Gastrocnemius medialis (tissue), 4 donors: ENCODE measurements at places on chromosomes 7 and 10. TPM values are rescaled to one million over a fixed set of nuclear protein-coding genes. Genes with fewer than 3 reads are reported as not detected.

SFTPA2 gene
- not detected for total RNA-seq

PDZD7 gene
- not detected for total RNA-seq

DNA sequence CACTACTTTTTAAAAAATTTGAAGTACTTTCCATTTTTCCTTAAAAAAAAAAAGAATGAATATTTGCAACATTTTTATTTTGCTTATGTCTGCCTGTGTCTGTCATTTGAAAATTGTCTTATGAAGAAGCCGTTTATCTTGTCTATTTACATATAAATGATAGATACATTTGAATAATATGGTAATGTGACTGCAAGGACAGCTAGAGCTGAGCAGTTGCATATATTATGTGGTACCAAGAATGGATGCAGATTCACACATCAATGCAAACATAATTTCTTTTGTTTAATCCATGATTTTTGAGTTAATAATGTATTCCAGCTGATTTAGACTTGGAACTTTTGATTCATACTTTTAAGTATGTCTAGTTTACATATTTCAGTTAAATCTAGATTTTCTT lies 268.0 kb downstream of the CDK14 start:
- no peak for DNase-seq
- H3K27me3 ChIP-seq: no peaks in the 10 kb centered on the region
- no peak overlapping the region for H3K4me3 ChIP-seq
- H3K4me1 ChIP-seq: no peaks in the 10 kb centered on the region
- no peak overlapping the region for H3K27ac ChIP-seq
- H3K36me3 ChIP-seq: no peaks in the 10 kb centered on the region

DNA sequence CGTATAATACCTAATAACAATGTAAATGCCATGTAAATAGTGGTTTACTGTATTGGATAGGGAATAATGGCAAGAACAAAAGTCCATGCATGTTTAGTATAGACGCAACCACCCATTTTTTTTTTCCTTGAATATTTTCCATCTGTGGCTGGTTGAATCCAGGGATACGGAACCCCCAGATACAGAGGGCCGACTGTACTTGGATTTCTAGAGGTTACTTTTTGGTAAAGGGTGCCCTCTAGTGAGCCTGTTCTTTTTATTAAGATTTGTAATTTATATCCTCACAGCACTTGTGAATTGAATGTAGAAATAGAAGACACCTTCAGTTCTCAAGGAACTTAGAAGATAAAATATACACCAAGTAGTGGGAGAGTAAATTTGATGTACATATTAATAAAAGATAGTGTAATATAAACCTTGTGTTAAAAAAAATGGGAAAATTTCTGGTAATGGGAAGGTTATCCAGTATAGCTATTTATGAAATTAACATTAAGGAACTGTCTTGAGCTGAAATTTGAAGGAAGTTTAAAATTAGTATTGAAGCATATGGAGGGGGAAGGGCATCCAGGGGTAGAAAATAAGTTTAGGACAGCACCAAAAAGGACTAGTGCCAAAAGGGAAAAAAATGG lies 32.0 kb downstream of the EXOC6 start:
- H3K4me1 ChIP-seq: peaks cover 12% of the 10 kb centered on the region
- no peak overlapping the region for H3K4me3 ChIP-seq
- H3K27me3 ChIP-seq: no peaks in the 10 kb centered on the region
- no peaks in the 10 kb centered on the region for H3K36me3 ChIP-seq
- H3K27ac ChIP-seq: peak overlapping the region; percentile 28

- H3K4me1 ChIP-seq: no peaks in the 10 kb centered on the region
- H3K36me3 ChIP-seq: no peaks in the 10 kb centered on the region
- no peak overlapping the region for H3K4me3 ChIP-seq
- H3K27me3 ChIP-seq: no peaks in the 10 kb centered on the region
- H3K27ac ChIP-seq: no peak overlapping the region
- DNase-seq: no peak
Observed at GRCh38 chr10:116385994-116386809, 41.4 kb upstream of the PNLIPRP3 start.

- DNase-seq: no peak
- no peak overlapping the region for H3K27ac ChIP-seq
- H3K4me3 ChIP-seq: no peak overlapping the region
- no peaks in the 10 kb centered on the region for H3K27me3 ChIP-seq
- no peaks in the 10 kb centered on the region for H3K36me3 ChIP-seq
Observed at GRCh38 chr10:15491856-15492642, 121.0 kb upstream of the FAM171A1 start.

DNA sequence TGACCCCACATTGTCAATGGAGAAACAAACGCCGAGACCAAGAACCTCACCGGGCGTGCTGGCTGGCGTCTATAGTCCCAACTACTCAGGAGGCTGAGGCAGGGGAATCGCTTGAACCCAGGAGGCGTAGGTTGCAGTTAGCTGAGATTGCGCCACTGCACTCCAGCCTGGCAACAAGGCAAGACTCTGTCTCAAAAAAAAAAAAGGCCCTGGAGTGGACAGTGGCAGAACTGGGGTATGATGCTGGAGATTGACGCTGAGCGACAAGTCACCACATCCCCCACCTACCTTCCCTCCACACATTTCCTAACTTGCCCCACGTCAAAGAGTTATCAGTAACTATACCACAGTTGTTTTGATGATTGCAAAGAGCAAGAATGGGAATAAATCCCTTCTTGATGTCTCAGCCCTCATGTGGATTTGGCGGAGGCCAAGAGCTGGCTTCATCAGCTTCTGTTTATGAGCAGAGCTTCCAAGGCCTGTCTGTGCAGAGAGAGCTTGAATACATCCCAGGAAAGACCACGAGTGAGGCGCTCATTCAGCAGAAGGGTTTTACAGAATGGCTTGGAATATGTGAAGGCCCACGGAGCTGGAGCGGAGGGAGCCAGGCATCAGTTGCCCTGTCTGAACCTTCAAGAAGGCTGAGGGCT lies 28.0 kb upstream of the TNS3 start:
- H3K27ac ChIP-seq: peak overlapping the region; percentile 56
- H3K4me1 ChIP-seq: peaks cover 18% of the 10 kb centered on the region
- no peak overlapping the region for H3K4me3 ChIP-seq
- DNase-seq: peak; percentile 43
- no peaks in the 10 kb centered on the region for H3K36me3 ChIP-seq

MRM2 gene
- 41.7 TPM for total RNA-seq

- DNase-seq: no peak
- H3K4me3 ChIP-seq: no peak overlapping the region
- no peak overlapping the region for H3K27ac ChIP-seq
Observed at GRCh38 chr7:152884321-152884720, 124.8 kb downstream of the ACTR3B start.

DNA sequence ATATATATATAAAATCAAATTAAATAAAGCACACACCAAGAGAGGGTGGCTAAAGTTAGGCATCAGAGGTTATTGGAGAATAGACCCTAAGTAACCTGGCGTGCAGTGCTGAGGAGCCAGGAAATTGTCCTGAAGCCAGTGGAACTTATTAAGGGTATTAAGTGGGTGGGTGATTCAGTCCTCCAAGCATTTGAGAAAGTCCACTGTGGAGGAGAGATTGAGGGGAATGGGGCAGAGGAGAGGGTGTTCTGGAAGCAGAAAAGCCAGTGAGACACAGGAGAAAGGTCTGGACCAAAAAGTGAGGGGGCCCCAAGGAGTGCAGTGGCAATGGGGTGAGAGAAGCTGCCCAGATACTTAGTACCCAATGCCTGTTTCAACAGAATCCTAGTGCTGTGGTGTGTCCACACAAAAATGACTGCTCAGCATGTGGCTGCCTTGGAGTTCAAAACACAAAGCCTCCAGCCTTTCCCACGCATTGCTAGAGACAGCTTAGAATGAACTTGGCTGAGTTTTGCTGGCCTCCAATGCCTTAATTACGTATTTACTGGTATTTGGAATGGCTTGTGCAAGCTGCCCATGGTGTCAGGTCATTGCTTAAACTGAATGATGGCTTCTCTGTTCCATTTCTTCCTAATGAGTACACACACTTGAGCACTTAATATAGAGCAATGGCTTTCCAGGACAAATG lies 44.9 kb upstream of the CHST15 start:
- peak; percentile 62 for DNase-seq
- peak overlapping the region; percentile 53 for H3K27ac ChIP-seq
- no peaks in the 10 kb centered on the region for H3K27me3 ChIP-seq
- H3K36me3 ChIP-seq: no peaks in the 10 kb centered on the region
- peaks cover 11% of the 10 kb centered on the region for H3K4me1 ChIP-seq

MINDY4 gene
- total RNA-seq: 1.7 TPM

DNA sequence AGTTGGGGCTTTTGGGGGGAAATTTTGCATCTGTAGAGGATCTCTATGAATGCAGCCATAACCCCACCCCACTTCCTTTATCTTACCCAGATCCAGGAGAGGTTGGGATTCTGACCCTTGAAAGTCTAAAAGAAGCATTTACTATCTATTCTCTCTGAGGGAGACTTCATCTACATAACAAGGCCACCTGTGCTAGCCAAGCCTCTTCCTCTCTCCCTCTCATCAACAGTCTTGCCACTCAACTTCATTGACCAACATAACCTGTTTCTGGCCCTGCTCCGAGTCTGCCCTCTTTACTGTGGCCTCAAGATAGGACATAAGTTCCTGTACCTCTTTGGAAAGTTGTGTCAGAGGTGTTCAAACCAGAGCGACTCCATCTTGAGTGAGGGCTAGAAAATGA lies 19.4 kb downstream of the TUBAL3 start:
- no peaks in the 10 kb centered on the region for H3K27me3 ChIP-seq
- H3K27ac ChIP-seq: no peak overlapping the region
- H3K36me3 ChIP-seq: no peaks in the 10 kb centered on the region
- DNase-seq: no peak

- H3K4me1 ChIP-seq: no peaks in the 10 kb centered on the region
- DNase-seq: no peak
- no peaks in the 10 kb centered on the region for H3K27me3 ChIP-seq
Observed at GRCh38 chr10:104989880-104990279, 348.8 kb downstream of the SORCS3 start.

TAS2R41 gene
- not detected for total RNA-seq

DNA sequence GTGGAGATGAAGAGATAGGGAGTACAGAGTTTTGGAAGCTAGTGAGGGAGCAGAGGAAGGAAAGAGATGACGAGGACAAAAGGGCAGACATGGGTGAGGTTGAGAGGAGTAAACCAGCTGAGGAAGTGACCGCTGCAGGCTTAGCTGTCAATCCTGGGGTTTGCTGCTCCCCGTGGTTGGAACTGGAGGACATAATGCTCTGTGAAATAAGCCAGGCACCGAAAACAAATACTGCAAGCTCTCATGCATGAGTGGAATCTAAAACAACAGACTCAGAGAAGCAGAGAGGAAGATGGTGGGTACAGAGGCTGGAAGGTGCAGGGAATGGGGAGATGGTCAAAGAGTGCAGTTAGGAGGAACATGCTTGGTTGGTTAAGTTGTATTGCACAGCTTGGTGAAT lies 482.2 kb upstream of the C7orf33 start:
- DNase-seq: no peak
- no peaks in the 10 kb centered on the region for H3K36me3 ChIP-seq
- no peaks in the 10 kb centered on the region for H3K27me3 ChIP-seq
- H3K4me3 ChIP-seq: no peak overlapping the region

DNA sequence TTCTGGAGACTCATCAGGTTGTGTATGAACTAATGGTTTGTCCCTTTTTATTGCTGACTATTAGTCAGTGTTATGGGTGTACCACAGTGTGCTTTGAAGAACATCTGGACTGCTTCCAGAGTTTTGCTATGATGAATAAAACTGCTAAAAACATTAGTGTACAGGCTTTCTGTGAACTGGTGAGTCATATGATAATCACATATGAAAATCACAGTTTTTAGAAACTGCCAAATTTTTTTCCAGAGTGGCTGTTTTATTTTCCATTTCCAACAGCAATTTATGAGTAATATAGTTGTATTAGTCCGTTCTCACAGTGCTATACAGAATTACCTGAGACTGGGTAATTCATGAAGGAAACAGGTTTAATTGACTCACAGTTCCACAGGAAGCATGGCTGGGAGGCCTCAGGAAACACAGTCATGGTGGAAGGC lies 281.2 kb upstream of the VSTM2A start:
- H3K27ac ChIP-seq: no peak overlapping the region
- DNase-seq: no peak
- no peaks in the 10 kb centered on the region for H3K27me3 ChIP-seq
- no peaks in the 10 kb centered on the region for H3K36me3 ChIP-seq
- no peaks in the 10 kb centered on the region for H3K4me1 ChIP-seq

DNA sequence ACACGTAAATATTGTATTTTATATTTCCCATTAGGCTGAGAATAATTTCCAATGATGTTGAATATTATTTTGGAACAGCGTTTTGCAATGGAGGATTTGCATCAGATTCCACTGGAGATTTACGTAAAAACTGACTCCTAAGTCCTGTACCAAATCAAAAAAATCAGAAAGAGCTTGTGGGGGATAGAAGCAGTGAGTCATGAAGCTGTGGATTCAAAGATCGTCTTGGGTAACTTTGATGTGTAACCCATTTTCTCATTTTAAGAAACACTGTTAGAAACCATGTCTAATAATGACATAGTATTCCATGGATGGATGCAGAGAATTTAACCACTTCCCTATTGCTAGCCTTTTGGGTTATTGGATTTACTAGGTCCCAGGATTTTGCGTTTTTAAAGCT lies 158.6 kb downstream of the INHBA start:
- no peak for DNase-seq
- H3K27ac ChIP-seq: no peak overlapping the region
- no peaks in the 10 kb centered on the region for H3K4me1 ChIP-seq
- H3K27me3 ChIP-seq: no peaks in the 10 kb centered on the region

DNA sequence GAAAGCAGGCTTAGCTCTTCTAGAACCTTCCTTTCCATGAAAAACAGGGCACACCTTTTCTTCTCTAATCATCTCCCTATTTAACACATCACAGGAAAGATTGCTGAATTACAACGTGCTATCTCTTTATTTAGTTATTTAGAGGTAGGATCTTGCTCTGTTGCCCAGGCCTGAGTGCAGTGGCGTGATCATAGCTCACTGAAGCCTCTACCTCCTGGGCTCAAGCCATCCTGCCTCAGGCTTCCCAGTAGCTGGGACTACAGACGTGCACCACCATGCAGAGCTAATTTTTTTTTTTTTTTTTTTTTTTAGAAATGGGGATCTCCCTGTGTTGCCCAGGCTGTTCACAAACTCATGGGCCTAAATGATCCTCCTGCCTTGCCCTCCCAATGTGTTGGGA lies 251.2 kb downstream of the PRPF18 start:
- H3K27me3 ChIP-seq: no peaks in the 10 kb centered on the region
- no peaks in the 10 kb centered on the region for H3K36me3 ChIP-seq
- no peak for DNase-seq

DNA sequence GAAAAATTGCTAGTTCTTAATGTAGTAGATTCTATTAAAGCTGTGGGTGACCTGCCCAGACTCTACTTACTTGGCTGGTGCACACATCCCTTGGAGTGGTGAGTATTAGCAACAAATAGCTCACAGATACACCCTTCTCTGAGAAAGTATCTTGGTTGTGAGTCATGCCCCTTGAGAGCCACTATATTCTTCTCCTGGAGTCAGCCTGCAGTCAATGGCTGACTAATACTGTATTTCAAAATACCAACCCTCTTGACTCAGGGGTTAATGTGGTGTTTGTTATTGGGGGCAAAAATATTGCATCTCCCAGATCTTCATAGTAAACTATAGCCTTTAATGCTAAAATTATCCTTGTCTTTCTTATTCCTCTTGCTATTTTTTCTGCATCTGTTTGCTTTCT lies 354.9 kb downstream of the BMPER start:
- no peak for DNase-seq
- no peaks in the 10 kb centered on the region for H3K4me1 ChIP-seq
- no peak overlapping the region for H3K4me3 ChIP-seq
- H3K36me3 ChIP-seq: no peaks in the 10 kb centered on the region
- no peak overlapping the region for H3K27ac ChIP-seq
- H3K27me3 ChIP-seq: no peaks in the 10 kb centered on the region

GRCh38 chr7:95596198-95597063 lies at the start of gene PDK4:
TSS of gene PDK4 (minus strand) at chr7:95596516. CDS start at chr7:95596293, 223 bp downstream.
- H3K36me3 ChIP-seq: peaks cover 25% of the 10 kb centered on the region
- peak within 1 kb of the TSS; percentile 78 for H3K4me3 ChIP-seq
- H3K27me3 ChIP-seq: no peaks in the 10 kb centered on the region
- peak within 1 kb of the TSS; percentile 95 for H3K27ac ChIP-seq
- peaks cover 32% of the 10 kb centered on the region for H3K4me1 ChIP-seq
- peak; percentile 99 for DNase-seq
